MCF 10A (cell line): ENCODE measurements at places on chromosomes 1 and 21.
A peak's percentile ranks its signal among the peaks of the same experiment; 100 is the strongest.

DNA sequence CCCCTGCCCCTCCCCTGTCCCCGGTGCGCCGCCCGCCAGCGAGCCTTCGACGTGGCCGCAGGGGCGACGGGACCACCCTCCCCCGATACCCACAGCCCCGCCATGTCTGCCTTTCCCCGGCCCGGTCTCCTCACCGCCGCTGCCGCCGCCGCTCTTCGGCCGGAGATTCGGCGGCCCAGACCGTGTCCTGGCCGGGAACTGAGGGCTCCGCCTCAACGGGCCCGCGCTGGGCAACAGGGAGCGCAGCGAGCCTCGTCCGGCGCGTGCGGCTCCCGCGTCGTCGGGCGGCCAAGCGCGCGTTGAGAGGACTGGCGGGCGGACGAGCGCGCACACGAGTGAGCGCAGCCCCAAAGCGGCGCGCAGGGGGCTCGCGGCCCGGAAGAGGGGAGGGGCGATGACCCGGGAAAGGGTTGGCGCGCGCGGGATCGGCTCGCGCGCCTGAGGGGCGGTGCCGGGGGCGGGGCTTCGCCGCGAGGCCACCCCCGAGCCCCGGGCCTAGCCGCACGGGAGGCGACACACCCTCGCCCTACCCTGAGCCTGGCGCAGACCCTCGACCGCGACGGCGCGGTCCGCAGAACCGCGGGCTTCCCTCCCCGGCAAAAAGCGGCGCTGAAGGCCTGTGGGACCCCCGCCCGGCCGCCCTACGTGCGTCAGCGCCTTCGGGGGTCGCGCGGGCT, at the start of gene BTG3:
Gene BTG3, minus strand, starts transcription at position 337 of the 677 bp plus-strand sequence. CDS start 3,757 bp downstream, outside the sequence.
- peak; percentile 77 for DNase-seq
- H3K36me3 ChIP-seq = peaks cover 19% of the 10 kb centered on the region
- peak within 1 kb of the TSS; percentile 89 for H3K4me3 ChIP-seq
- H3K27ac ChIP-seq = peak within 1 kb of the TSS; percentile 93
- H3K27me3 ChIP-seq = no peaks in the 10 kb centered on the region

- H3K27me3 ChIP-seq = no peaks in the 10 kb centered on the region
- peaks cover 9% of the 10 kb centered on the region for H3K4me1 ChIP-seq
- no peak overlapping the region for H3K27ac ChIP-seq
Measured at GRCh38 chr1:93190432-93190831, 9.9 kb downstream of the CCDC18 start.

- H3K36me3 ChIP-seq = no peaks in the 10 kb centered on the region
- H3K27ac ChIP-seq = no peak overlapping the region
- no peaks in the 10 kb centered on the region for H3K27me3 ChIP-seq
- no peak overlapping the region for H3K4me3 ChIP-seq
Measured at GRCh38 chr1:206551986-206552326, 44.6 kb downstream of the RASSF5 start.

- DNase-seq = peak; percentile 93
- H3K36me3 ChIP-seq = peaks cover 34% of the 10 kb centered on the region
Measured at GRCh38 chr1:232952514-232953499, 2.4 kb downstream of the NTPCR start.

GRCh38 chr1:96187020-96187419, 534.6 kb upstream of the PTBP2 start:
- no peak for DNase-seq
- no peaks in the 10 kb centered on the region for H3K36me3 ChIP-seq
- H3K27ac ChIP-seq = no peak overlapping the region
- no peaks in the 10 kb centered on the region for H3K4me1 ChIP-seq

DNA sequence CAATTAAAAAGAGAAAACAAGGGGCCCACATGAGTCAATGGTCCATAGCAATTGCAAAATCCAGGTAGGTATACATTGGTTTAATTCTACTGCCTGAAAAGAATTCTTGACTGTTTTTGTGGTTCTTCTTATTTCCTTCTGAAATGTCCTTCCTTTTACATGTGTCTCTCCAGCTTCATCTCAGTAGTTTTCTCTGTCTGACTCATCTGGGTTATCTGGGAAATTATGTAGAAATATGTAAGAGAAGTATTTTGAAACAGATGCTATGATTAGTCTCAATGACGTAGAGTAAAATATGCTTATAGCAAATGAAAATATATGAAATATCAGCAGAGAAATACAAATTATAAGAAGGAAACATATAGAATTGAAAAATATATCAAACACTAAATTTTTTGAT, 953.2 kb downstream of the BRINP3 start:
- no peak overlapping the region for H3K4me3 ChIP-seq
- H3K4me1 ChIP-seq = peaks cover 15% of the 10 kb centered on the region
- no peaks in the 10 kb centered on the region for H3K27me3 ChIP-seq
- peak; percentile 55 for DNase-seq
- no peaks in the 10 kb centered on the region for H3K36me3 ChIP-seq
- peak overlapping the region; percentile 44 for H3K27ac ChIP-seq

DNA sequence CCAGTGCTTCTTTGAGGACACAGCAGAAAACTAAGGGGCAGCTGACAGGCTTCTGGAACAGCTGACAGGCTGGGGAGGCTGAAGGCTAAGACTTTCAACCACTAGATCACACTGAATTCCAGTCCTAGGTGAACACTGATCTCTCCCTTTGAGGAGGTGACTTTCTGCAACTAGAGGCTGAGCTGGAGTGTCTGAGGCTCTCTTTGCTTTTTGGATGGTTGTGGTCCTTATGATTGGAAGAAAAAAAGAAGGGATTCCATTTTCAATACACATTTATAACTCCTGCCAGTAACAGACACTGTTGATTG, 1.4 kb downstream of the IL6R start:
- no peaks in the 10 kb centered on the region for H3K27me3 ChIP-seq
- peaks cover 49% of the 10 kb centered on the region for H3K4me1 ChIP-seq
- DNase-seq = no peak
- peak overlapping the region; percentile 99 for H3K4me3 ChIP-seq

DNA sequence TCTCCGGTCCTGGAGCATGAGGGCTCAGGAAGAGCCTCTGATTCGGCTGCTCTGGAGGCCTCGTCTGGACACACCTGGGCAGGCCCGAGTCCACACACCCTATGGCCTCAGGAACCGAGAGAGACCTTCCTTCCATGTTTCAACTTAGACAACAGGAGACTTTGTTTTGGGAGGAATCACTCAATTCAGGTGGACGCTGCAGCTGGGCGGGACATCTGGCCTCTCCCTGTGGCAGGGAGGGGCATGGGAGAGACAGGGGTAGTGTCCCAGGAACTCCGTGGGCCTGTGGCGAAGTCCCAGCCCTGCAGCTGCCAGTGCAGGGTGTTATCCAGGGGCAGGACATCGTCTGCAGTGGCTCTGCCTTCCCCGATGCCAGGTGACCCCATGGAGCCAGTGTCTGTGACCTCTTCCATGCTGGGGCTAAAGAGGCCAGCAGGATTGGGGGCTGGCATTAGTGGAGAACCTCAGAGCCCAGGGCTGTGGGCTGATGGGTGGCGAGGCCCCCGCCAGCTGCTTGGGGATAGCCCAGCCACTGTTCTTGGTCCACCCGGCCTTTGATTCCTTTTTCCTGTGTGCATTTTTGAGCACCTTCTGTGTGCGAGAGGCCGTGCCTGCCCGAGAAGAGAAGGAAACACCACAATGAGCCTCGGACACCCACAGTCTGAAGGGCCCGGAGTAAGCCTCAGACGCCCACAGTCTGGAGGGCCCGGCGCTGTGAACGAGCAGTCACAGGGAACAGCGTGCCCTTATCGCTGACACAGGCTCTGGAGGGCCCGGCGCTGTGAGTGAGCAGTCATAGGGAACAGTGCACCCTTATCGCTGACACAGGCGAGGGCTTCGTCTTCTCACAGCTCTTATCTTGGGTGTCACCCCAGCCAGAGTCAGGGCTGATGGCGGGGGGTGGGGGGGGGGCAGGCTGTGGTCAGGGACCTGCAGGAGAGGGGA, 6.2 kb downstream of the COL18A1 start:
- H3K27me3 ChIP-seq = no peaks in the 10 kb centered on the region
- no peaks in the 10 kb centered on the region for H3K36me3 ChIP-seq
- H3K4me1 ChIP-seq = no peaks in the 10 kb centered on the region
- H3K4me3 ChIP-seq = no peak overlapping the region
- DNase-seq = no peak

DNA sequence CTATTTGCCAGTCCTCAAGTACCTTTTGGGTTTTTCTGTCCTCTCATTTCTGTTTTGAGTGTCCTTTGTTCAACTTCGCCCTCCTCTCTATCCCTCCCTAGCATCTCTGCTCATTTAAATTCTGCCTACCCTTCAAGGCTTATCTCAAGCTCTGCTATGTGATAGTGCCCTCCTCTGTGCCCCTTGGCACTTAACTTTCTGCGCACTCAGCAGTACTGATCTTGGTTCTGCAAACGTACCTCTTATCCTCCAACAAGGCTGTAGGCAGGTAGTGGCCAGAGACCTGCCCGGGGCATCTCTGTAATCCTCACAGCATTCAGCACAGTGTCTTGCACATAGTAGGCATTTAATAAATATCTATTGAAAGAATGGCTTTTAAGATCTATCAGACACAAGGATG, 5.3 kb upstream of the IL20 start:
- H3K4me3 ChIP-seq = no peak overlapping the region
- DNase-seq = no peak
- H3K4me1 ChIP-seq = peaks cover 6% of the 10 kb centered on the region
- no peak overlapping the region for H3K27ac ChIP-seq
- H3K36me3 ChIP-seq = no peaks in the 10 kb centered on the region

GRCh38 chr21:16873176-16873575, 639.7 kb upstream of the CXADR start:
- no peaks in the 10 kb centered on the region for H3K36me3 ChIP-seq
- peaks cover 11% of the 10 kb centered on the region for H3K4me1 ChIP-seq
- no peak overlapping the region for H3K4me3 ChIP-seq
- no peak overlapping the region for H3K27ac ChIP-seq

GRCh38 chr1:3373175-3373574, 81.3 kb upstream of the ARHGEF16 start:
- H3K36me3 ChIP-seq = no peaks in the 10 kb centered on the region
- H3K27ac ChIP-seq = no peak overlapping the region
- peaks cover 23% of the 10 kb centered on the region for H3K27me3 ChIP-seq
- no peak overlapping the region for H3K4me3 ChIP-seq
- DNase-seq = no peak

GRCh38 chr1:202283379-202283844, 58.3 kb downstream of the UBE2T start:
- H3K27me3 ChIP-seq = peaks cover 14% of the 10 kb centered on the region
- peak overlapping the region; percentile 82 for H3K27ac ChIP-seq
- peaks cover 56% of the 10 kb centered on the region for H3K4me1 ChIP-seq
- H3K36me3 ChIP-seq = peaks cover 7% of the 10 kb centered on the region

- no peaks in the 10 kb centered on the region for H3K36me3 ChIP-seq
- DNase-seq = no peak
- H3K4me1 ChIP-seq = no peaks in the 10 kb centered on the region
- no peak overlapping the region for H3K4me3 ChIP-seq
- H3K27ac ChIP-seq = no peak overlapping the region
- H3K27me3 ChIP-seq = no peaks in the 10 kb centered on the region
Measured at GRCh38 chr1:160427625-160428024, 27.3 kb downstream of the VANGL2 start.

GRCh38 chr1:241899210-241899609, 51.2 kb downstream of the EXO1 start:
- H3K27ac ChIP-seq = no peak overlapping the region
- no peaks in the 10 kb centered on the region for H3K4me1 ChIP-seq
- H3K27me3 ChIP-seq = no peaks in the 10 kb centered on the region
- DNase-seq = no peak
- H3K4me3 ChIP-seq = no peak overlapping the region

DNA sequence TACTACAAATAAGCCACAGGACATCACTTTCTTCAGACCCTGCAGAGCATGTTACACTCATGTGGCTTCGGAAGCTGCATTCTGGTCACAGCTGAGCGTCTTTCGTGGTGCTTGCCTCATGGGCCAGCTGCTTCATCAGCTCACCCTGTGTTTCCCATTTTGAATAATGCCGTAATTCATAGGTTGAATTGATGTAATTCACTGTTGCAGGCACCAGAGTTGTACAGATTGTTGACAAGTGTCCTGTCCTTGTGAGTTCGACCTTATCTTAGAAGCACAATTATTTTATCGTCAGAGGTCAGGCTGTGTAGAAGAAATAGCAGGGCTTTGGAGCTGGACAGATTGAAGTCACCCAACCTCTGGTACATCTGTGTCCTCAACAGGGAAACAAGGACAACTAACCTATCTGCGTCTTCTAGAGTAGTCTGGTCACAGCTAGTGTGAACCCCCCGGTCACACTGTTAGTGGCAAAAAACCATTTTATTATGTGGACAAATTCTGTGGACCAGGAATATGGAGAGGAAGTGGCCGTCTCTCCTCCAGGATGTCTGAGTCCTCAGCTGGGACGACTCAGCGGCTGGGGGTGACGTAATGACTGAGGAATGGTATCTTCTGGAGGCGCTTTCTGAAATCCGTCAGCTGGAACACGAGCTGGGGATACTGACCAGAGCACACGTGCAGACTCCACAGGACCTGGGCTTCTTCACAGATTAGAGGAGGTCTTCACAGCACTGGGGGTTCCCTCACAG, 17.8 kb downstream of the PKNOX1 start:
- no peak overlapping the region for H3K4me3 ChIP-seq
- H3K36me3 ChIP-seq = peaks cover 7% of the 10 kb centered on the region
- peak; percentile 41 for DNase-seq
- no peaks in the 10 kb centered on the region for H3K27me3 ChIP-seq
- peaks cover 7% of the 10 kb centered on the region for H3K4me1 ChIP-seq

GRCh38 chr1:60963167-60963940, 119.0 kb upstream of the NFIA start:
- H3K4me3 ChIP-seq = no peak overlapping the region
- DNase-seq = no peak
- H3K36me3 ChIP-seq = no peaks in the 10 kb centered on the region
- H3K4me1 ChIP-seq = no peaks in the 10 kb centered on the region
- H3K27ac ChIP-seq = no peak overlapping the region

GRCh38 chr1:112325504-112325903, 70.5 kb upstream of the CTTNBP2NL start:
- no peak overlapping the region for H3K4me3 ChIP-seq
- H3K4me1 ChIP-seq = peaks cover 3% of the 10 kb centered on the region
- no peaks in the 10 kb centered on the region for H3K36me3 ChIP-seq
- no peak overlapping the region for H3K27ac ChIP-seq

DNA sequence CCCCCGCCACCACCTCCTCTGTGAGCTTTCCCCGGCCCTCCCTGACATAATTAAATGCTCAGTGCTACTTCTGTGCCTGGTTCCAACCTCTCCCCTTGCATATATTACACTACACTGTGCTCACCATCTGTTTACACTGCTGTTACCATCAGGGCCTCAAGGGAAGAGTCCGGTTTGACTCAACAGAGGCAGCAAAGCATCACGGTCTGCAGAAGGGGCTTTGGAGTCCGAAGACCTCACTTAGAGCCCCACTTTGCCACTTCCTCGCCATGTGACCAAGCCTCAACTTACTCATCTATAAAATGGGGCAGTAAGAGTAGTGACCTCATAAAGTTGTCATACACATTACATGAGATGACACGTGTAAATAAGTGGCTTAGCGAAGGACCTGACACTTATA, 27.4 kb downstream of the KCNN3 start:
- H3K27ac ChIP-seq = no peak overlapping the region
- peaks cover 46% of the 10 kb centered on the region for H3K27me3 ChIP-seq
- H3K4me3 ChIP-seq = no peak overlapping the region
- no peaks in the 10 kb centered on the region for H3K4me1 ChIP-seq

GRCh38 chr1:92298213-92298572, 594 bp downstream of the GLMN start:
- no peak for DNase-seq
- peaks cover 24% of the 10 kb centered on the region for H3K36me3 ChIP-seq
- peak overlapping the region; percentile 96 for H3K27ac ChIP-seq
- H3K4me1 ChIP-seq = peaks cover 10% of the 10 kb centered on the region
